Lung microvascular endothelial cell (primary cell): ENCODE measurements at places on chromosomes 3 and 15. TPM values are rescaled to one million over a fixed set of nuclear protein-coding genes. Genes with fewer than 3 reads are reported as not detected.
A peak's percentile ranks its signal among the peaks of the same experiment; 100 is the strongest.

CHRD gene
- 0.20 and 0.22 TPM in 2 replicates for total RNA-seq

PDZRN3 gene
- under 0.01 TPM in 1 of 2 replicates, not detected in the other for total RNA-seq

DUOX2 gene
- not detected in 2 replicates for total RNA-seq

MUC20 gene
- under 0.01 TPM in 2 replicates for total RNA-seq

DNA sequence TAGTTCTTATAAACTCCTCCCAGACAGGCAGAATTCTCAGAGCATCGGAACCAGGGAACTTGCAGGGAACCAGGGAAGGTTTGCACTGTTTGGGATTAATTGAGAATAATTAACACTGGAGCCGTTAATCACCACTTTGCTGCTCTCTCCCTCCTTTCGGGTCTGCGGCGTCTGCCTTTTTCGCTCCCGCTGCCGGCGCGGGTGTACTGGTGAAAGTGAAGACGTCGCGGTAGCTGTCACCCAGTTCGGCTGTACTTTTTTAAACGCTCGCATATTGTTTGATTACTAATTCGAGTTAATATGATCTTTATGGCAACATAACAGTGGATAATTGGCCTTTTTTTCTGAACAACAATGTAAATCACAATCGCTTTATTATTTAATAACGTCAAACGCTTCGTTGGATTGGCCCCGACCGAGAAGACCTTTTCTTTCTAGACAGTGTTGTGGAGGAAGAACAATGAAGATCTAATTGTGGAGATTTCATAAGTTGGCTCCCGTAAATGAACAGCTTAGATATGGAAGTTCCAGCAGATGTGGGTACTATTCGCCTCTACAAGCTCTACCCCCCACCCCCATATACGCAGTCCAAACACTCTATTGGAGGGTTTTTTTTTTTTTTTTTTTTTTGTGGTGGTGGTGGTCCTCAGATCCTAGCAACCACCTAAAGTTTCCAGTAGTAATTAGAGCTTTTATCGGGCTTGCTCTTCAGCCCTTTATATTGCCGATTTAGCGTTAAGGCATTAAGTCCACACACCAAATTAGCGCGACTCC is 12.7 kb downstream of the SOX2 start:
- DNase-seq = no peak

DNA sequence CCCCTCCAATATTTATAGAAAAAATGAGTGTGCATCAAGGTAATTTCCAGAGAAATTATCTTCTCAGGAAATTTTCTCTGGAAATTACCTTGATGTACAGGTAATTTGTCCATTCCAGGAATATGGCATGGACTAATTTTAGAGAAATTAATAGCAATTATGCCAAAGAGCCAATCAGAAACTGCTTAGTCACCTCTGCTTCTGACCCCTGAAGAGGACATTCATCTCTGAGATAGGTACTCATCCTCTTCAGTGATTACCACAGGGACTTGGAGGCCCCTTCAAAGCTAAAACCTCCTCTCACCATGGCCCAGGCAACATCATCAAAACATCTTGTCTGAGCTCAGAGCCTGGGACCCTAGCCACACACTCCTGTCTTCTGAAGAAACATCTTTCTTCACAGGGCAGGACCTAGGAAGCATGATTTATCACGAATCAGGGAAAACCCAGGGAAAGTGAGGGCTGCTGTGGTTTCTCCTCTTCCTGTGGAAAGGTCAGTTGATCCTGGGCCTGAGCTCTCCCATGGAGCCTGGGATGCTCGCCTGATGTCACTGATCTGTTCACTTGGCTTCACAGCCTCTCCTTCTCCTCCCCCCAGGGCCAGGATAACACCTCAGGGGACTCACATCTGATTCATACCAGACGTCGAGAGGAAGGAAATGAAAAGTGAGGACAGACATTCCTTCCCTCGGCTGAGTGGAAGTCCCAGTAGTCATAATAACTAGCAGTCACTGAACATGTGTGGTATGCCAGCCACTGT is 210.5 kb downstream of the DTWD1 start:
- peak; percentile 90 for DNase-seq

GRCh38 chr3:129645286-129645685 is 38.8 kb upstream of the PLXND1 start:
- DNase-seq = no peak

DNA sequence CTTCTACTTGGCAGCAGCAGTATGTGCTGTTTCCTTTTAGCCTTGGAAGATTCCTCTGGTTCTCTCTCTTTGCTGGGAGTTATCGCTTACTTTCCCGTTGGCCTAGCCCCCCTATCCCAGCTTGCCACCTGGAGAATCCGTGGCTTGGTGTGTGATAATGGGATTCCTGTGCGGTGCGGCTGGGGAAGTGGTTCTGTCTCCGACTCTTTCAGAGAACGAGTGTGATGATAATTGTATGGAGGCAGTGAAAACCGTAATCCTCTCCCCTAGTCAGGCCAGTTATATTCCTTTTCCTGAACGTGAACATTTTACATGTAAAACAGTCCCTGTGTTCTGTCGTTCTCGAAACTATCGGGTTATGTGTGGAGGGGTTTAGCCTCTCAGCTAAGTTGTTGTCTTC is 300.1 kb upstream of the C2CD4B start:
- no peak for DNase-seq

GRCh38 chr3:111769992-111770352 is 89.1 kb upstream of the PHLDB2 start:
- DNase-seq = no peak

DNA sequence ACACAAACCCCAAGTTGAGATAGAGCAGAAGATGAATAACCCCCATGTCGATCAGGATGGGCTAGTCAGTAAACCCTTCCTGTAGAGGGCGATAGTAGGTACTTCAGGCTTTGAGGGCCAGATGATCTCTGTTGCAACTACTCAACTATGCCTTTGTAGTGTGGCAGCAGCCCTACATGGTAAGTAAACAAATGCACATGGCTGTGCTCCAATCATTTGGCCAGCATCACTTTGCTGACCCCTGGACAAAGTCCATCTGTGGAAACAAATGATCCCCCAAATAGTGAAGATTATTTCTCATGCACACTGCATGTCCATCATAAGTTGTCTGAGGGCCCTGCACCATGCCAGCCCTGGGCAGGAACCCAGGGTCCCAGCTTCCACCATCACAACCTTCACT is 402.2 kb upstream of the PROK2 start:
- DNase-seq = no peak

- no peak for DNase-seq
Observed at GRCh38 chr15:79881668-79882067, 15.1 kb downstream of the MTHFS start.

DNA sequence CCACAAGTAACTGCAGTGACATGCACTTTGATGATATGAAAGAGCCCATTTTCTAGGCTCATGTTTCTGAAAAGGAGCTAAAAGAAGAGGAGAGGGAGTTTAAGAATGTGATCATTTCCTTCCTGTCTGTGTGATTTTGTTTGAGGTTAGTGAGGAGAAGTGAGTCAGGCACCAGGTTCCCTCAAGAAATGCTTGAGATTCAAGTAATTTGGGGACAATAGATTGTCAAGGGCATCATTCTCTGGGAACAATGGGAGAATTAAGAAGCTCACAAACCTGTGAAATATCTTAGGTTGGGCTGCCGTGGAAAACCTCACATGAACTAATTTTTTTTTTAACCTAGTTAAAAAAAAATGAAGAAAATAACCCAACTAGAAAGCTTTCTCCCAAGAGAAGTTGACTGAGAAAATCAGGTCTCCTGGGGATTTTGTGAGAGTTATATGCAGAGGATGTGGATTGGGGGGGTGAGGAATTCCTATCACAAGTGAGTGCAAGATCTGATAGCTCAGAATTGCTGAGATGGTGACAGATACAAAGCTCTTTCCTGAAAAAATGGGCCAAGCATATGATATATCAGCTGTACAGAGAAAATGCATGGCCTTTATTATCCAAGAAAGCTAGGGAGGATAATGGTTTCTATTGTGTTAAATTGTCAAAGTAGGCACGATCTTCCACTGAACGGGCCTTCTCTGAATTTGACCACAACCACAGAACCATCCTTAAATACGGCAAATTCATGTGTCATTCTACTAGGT is 203.3 kb downstream of the FEZF2 start:
- no peak for DNase-seq

DNA sequence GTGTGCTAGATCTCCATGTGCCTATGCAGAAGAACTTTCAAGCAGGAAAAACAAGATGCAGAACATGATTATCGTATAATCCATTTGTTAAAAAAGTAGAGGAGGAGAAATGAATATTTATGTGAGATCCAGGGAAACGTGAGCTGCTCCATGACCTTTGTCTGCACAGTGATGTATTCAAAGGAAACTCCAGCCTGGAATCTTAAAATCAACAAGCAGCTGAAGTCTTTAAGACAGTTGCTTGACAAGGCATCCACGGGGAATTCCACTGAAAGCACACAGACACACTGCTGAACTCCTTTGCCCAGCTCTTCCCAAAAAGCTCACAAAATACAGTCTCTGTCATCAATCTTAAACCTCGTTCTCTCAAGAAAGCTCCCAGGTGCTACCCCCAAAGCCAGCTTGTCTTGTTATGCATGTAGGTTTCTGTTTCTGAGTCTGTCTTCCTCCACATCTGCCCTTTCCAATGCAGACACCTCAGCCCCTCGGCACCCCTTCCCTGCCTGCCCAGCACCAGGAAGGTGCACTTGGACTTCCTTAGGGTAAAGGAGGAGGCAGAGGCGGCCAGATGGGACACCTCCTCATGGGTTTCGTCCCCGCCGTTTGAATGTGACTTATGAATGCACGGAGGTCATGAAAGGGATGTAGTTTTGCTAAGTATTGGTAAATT is 28.7 kb downstream of the LRRK1 start:
- no peak for DNase-seq
